ENCODE measurements at places on chromosomes 2 and 18.

DNA sequence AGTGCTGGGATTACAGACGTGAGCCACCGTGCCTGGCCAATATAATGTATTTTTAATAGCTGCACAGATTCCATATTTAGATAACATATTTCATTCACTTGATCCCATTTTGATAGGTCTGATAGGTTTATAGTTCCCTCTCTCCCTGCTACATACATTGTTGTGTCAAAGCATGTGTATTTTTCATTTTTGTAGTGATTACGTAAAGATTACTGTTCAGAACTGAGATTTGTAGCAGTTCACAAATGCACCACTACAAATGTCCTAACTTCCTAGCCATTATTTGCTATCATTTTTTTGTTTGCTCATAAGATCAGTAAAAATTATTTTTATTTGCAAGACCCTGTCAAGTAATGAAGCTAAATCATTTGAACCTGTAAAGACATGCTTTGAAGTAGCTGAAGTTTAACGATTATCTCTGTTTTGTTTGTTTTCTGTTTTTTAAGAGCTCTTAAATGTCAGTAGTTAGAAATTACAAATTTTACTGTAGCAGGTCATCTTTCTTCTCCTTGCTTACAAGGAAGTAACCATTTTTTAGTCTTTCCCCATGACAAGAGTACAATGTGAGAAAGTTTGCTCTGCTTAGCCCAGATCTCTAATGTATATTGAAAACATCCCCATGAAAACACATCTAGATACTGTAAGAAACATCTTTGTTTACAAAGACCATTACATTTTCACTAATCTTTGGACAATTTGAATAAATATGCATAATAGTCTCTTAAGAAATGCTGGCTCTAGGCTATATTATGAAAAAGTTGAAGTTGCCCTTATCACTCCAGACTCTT is 54.1 kb downstream of the EML4 start:
- no peak for DNase-seq

GRCh38 chr2:223383315-223383714 is 218.8 kb downstream of the SCG2 start:
- DNase-seq = peak; percentile 4

- no peak for DNase-seq
Measured at GRCh38 chr2:45728458-45728942, 77.0 kb downstream of the PRKCE start.

GRCh38 chr2:117888897-117889296 is 74.4 kb downstream of the DDX18 start:
- no peak for DNase-seq

- DNase-seq = no peak
Measured at GRCh38 chr18:59353079-59353680, 5.9 kb downstream of the LMAN1 start.

GRCh38 chr18:33951031-33951430 is 273.7 kb downstream of the NOL4 start:
- no peak for DNase-seq

DNA sequence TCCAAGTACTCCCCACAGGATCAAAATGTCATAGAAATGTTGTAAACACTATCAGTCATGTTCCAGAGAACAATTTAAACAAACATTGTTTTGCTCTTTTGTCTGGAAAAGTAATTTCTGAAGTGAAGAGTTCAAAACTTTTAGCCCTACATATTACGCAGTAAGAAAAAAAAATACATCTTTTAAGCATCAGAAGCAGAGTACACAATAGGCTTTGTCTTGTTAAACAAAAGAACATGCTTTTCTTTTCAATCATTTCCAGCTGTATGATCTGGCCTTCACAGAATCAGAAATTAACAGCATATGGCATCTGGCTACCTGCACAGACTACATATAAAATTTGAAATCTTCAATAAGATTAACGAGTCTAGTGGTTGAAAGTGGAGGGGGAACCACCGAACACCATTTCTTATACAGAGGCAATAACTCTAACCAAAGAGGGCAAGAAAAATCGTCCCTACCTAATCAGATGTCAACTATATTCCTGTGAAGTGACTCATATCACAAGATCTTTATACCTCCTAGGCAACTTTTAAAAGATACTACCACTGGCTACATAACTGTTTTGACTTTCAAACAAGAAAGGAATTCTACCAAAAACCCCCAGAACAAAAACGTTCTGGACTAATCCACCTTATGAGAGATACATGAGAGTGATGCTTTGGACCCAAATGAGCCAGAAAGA is 149.3 kb downstream of the EXOC6B start:
- DNase-seq = no peak

GRCh38 chr2:70498528-70498927 is 55.1 kb downstream of the TGFA start:
- no peak for DNase-seq

DNA sequence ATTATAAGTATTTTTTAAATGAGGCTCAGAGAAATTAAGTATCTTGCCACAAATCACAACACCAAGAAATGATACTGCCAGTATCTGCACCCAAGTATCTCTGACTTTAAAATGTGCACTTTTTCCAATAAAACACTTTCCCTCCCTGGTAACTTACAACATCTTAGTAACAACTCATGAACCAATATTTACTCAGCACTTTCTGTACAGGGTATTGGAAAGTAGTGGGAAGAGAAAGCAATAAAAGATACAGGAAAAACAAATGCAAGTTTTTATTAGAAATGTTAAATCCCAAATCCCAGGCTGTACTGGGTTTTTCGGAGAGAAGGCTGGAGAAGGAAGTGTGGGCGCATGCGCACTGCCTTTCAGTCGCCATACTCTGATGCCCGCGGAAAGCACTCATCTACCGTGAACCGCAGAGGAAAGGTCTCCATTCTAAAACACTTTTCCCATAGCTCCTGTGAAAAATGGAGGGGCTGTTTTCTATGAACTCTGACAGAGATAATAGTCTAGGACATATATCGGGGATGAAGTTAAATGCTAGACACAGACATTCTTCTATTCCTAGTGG is 52.1 kb downstream of the L3MBTL4 start:
- no peak for DNase-seq

DNA sequence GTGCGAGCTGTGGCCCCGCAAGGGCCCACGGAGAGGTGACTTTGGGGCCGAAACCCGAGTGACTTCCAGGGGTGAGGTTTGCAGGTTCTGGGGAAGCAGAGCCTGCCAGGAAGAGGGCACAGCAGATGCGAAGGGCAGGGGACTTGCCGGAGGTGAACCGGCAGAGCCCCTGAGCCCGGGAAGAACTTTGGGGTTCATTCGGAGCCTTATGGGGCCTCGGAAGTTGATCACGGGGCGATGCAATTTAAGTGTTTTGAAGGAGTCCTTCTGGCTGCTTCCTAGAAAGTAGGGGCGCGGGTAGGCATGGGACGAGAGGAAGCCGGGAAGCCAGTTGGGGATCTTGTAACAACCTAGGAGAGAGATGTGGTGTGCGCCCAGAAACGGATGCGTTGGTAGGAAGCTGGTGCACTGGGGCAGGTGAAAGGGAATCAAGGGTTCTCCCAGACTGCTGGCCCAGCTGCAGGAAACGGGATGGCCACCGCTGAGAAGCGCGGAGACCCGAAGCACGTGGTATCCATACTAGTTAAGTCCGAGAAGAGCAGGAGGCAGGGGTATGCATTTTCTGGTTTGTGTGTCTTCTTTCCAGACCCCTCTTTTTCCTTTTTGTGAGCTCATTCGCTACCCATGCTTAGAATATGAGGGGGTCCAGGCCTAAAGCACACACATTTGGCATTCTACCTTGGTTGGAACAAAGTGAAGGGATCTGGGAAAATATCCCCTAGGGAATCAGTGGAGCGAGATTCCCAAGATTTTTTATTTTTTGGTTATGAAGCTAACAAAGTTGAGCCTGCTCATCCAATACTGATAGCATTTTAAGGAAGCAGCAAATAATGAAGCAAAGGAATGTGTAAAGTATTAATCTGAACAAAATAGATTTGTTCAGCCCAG is 758 bp downstream of the SCLY start:
- no peak for DNase-seq

DNA sequence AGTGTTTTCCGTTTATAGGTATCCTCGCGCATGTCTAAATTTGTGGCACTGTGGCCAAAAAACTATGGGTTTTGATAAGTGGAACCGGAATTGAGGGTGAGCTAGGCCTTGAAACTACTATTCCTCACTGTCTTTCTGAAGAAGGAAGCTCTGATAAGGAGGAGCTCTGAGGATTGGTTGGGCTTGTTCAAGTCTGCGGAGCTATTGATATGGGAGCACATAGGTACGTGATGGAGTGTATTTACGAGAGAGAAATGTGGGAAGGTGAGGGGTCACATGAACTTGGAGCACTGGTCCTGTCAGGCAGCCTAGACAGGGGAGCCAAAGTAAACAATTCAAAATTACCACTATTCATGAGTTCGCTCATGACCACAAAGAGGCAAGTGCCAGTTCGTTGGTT is 131.4 kb downstream of the BABAM2 start:
- no peak for DNase-seq

GRCh38 chr2:54572262-54572635 is 116.1 kb downstream of the SPTBN1 start:
- DNase-seq = no peak

- no peak for DNase-seq
Measured at GRCh38 chr2:215149486-215149885, 11.1 kb upstream of the ABCA12 start.

- no peak for DNase-seq
Measured at GRCh38 chr2:179050755-179051154, 818 bp upstream of the CCDC141 start.

DNA sequence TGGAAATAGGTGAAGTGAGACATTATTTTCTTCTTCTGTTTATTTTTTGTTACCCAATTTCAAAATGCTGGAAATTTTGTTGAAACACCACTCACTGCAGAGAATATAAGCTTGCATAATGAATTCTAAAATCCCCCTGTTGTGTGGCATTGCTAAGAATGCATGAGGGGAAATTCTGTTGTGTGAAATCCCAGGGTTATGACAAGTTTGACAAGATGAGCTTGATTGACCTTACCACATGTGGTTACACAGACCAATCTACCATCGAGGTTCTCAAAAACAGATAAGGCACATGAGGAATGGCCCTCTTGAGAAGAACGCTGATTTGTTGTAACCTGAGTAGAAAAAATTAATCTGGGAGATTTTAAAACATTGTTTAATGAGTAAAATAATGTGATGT is 261.6 kb upstream of the MMADHC start:
- DNase-seq = no peak

DNA sequence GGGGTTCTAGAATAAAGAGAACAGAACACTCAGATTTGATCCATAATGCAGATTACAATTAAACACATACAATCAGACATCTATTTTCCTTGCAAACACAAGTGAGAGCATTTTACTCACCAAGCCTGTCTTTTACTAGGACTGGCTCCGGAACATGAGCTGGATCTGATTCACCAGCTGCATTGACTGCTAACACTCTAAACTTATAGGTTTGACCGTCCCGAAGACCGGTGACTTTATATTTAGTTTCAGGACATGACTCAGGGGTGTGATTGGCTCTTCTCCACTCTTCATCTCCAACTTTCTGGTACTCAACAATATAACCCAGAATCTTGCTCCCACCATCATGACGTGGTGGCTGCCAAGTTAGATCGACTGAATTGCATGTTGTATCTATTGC is 112.4 kb downstream of the PLEKHA3 start:
- DNase-seq = no peak

DNA sequence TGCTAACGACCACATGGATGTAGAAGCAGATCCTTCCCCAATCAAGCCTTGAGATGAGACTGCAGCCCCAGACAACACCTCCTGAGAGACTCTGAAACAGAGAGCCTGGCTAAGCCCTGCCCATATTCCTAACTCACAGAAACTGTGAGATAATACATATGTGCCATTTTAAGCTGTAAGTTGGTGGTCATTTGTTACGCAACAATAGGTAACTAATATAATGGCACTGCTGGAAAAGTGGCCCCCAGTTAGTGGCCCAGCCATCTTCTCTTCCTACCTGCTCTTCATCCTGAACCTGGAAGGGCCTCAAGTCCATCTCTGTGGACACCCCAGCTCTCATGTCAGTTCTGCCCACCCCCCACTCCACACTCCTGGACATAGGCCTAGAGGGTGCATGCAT is 144.0 kb downstream of the TMEM17 start:
- DNase-seq = no peak

- no peak for DNase-seq
Measured at GRCh38 chr18:9919564-9920232, 5.9 kb downstream of the VAPA start.

Measured in HFF-Myc (cell line).